Stimulated activated CD8-positive, alpha-beta memory T cell treated with anti-CD3 and anti-CD28 coated beads, Interleukin-4, amount 100 ng/mL, for 24 hours (primary cell): ENCODE measurements at places on chromosomes 7 and 10.
A peak's percentile ranks its signal among the peaks of the same experiment; 100 is the strongest.

- no peak for DNase-seq
Observed at GRCh38 chr10:130233426-130233825, 97.2 kb downstream of the GLRX3 start.

- no peak for DNase-seq
Observed at GRCh38 chr10:86658261-86658741, 4.0 kb downstream of the OPN4 start.

DNA sequence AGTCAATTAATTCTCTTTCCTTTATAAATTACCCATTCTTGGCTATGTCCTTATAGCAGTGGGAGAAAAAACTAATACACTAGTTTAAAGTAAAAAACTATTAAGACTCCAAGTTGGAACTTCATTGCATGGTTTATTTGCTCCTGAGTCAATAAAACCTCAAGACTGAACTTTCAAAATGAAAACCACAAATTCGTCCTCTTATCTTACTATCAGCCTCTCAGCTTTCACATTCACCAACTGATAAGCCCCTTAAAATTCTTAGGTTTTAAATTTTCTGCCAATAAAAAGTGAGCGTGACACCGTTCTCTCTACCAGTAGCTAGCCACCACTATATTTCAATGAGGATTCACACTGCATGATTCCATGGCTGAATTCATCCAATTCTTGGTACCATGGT, 346.4 kb upstream of the NPSR1 start:
- DNase-seq: no peak

DNA sequence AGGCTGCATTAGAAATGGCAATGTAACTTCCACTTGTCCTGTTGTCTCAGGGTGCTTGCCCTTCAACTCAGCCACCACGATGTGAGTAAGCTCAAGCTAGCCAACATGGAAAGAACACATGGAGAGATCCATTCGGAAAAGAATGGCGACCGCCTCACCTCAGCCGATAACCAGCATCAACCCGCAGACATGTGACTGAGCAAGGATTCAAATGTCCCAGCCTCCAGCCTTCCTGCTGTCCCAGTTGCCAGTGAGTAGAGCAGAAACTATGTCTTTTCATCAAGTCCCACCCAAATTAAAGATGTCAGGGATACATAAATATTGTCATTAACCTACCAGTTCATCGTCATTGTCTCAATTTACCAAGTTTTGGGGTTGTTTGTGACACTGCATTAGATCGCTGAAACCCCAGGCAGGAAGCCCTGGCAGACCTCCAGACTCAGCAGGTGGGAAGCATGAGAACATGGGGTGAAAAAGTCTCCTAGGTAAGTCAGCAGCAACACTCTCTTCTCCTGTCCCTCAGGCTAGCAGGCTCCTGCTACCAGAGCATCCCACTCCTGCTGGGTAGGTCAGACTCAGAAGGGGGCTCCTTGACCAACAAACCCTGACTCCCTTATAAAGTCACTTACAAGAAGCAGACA, 67.0 kb downstream of the OSBPL3 start:
- no peak for DNase-seq

DNA sequence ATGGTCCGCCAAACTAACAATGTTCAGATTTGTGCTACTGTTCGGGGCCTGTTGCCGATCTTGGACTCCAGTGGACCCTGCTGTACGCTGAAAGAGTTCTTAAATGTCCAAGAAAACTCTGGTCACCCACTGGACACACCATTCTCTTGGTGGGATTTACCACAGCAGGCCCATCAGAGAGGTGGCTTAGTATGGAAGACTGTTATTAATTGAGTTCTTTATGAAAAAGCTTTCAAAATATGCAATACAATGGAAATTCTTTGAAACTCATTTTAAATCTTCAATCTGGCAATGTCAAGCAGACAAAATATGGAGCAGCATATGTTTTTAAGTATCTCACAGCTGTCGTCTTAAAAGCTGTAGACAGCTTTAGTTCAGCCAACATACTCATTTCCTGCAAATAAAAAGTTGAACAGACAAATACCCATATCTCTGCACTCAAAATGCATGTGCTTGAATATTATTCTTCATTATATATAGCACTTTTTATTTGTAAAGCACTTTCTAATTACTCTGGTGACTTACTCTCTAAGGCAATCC, 37.4 kb upstream of the GRM8 start:
- DNase-seq: no peak

DNA sequence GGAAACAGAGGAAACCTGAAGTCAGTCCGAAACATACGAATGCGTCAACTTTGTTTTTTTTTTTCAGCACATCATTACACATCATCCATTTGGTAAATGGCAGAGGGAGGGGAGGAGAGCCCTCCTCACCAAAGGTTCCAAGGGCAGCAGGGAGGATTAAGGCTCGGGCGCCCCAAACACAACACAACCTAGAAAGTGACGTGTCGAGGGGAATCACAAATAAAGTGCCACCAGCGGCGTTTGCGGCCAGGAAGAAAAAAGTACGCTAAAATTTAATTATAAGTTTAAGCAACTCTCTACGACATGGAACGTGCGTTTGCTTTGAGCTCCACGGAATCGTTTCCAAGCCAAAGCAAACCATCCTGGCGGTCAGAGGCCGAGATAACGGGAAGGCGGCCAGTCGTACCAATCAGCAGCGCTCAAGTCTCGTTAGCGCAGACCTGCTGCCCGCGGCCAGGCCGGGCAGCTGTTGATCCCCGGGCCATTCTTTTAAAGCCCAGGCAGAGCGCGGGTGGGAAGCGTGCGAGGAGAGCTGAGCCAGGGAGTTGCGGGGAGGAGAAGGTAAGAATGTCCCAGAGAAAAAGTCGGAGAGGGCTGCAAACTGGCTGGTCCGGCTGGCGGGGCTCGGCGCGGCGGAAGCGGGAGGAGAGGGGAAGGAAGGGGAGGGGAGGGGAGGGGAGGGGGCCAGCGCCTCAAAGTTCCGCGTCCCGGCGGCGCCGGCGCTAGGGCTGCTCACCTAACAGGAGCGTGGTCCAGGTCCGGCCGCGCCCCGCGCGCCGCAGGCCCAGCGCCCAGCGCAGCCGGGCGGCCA, 719 bp downstream of the DPY19L1 start:
- peak; percentile 23 for DNase-seq

DNA sequence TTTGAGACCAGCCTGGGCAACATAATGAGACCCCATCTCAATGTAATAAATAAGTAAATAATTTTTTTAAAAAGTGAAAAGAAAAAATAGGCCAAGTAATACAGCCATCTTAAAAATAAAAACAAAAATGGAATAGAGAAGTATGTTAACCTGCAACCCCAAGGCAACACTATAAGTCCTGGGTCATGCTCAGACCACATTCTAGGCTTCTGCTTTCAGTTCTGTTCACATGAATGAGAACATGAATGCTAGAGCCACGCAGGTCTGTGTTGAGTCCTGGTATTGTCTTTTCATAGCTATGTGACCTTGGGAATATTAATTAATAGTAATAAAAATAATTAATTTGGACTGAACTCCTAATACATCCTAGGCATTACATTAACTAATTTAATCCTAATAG, 284.0 kb downstream of the AUTS2 start:
- DNase-seq: no peak

DNA sequence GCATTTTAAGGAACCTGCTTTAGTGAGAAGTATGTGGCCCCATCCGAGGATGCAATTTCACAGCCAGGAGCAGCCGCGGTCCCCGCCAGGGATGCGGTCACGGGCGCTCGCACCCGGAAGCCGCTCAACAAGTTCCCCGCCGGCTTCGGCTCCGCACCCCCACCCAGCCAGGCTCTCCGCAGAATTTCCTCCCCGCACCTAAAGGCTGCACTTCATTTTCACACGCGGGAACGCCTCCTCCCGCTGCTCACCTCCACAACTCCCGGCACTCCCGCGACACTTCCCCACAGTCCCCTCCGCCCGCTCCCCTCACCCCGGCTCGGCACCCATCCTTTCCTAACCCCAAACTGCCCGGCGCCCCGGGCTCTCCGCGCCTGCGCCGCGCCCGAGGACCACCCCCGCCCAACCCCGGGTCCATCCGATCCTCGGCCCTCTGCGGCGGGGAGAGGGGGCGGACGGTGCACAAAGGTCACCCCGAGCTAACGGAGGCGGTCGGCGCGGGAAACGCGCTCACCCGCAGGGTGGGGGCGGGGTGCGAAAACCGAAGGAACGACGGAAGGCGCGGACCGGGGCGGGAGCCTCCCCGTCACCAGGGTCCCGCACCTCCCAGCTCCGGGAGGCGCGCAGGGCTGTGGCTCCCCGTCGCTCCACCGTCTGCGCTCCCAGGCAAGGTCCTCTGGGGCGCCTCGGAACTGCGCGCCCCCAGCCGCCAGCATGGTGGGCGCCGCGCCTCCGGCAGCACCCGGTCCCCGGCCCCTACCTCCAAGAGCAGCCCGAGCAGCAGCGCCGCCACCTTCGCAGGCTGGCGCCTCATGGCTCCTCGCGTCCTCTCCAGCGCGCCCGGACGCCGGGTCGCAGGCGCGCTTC, 558 bp downstream of the VOPP1 start:
- DNase-seq: peak; percentile 43

- no peak for DNase-seq
Observed at GRCh38 chr7:44853391-44853790, 5.5 kb upstream of the H2AZ2 start.

DNA sequence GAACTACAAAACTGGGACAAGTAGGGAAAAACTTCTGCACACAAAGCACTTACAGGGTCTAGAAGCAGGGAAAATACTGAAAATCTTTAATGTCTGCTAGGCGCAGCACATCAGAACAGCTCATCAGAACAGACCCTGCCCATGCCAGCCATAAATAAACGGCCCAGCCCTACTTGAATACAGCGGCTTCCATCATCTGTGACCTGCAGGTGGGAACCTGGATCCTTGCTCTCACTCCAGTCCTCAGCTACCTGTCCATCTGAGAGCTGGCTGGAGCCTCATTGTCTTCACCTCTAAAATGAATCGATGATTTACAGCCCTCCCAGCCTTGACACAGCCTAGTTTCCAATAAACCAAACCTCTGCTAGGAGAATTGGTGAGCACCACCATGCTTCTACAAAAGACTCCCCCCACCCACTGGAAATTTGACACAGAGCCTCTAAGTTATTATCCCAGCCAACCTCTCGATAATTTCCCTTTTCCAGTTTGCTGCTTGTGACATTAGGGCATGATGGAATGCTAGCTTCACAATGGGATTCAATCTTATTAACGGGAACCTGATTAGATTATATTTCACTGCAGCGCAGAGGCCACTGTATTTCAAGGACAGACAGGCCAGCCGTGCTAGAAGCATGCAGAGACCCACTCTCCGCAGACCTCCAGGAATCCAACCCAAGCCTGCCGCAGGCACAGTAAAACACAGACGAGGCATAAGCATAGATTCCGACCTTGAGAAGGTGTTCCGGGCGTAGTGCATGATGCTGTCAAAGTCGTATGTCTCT, 61.6 kb upstream of the OPALIN start:
- DNase-seq: no peak

DNA sequence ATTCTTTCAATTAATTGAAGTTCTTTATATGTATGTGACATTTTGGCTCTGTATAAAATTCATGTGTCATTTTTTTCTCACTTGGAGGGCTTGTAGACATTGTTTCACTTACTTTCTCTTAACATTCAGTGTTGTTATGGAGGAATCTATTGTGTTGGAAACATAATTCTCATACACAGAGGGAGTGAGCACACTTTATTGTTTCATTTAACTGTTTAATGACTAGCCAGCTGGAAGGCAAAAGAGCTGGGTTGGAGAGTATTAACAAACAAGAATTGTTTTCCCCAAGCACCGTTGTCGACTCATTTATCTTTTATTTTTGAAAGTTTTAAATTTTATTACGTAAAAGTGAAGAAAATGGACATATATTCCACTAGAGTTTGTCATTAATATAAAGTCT, 98.8 kb downstream of the PTPN20 start:
- DNase-seq: no peak

- DNase-seq: no peak
Observed at GRCh38 chr10:89295597-89295996, 6.2 kb upstream of the IFIT2 start.

DNA sequence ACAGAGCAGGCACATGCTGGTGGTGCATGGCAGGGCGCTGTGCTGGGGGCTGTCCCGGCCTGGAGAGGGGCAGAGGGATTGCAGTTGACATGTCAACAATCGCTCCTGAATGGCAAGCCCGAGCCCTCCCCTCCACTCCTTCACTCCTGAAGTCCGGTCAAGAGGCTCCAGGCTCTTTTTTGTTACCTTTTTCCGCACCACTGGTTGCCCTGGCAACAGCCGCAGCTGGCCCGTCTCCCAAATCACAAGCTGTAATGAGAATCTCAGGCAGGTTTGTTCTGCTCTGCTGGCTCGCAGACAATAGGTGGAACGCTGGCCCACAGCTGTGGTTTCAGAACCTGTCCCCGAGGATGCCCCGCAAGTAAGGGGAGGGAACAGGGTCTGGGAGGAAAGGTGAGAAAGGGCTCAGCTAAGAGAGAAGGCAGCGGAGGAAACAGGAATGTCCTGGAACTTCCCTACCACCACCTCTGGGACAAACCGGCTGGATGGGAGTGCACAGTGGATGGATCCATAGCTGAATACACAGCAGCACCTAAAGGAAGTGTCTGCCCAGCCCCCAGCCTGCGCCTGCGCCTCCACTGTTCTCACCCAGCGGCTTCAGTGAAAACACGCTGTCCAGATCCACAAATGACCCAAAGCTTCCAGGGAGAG, 58.9 kb downstream of the CALML3 start:
- DNase-seq: no peak

DNA sequence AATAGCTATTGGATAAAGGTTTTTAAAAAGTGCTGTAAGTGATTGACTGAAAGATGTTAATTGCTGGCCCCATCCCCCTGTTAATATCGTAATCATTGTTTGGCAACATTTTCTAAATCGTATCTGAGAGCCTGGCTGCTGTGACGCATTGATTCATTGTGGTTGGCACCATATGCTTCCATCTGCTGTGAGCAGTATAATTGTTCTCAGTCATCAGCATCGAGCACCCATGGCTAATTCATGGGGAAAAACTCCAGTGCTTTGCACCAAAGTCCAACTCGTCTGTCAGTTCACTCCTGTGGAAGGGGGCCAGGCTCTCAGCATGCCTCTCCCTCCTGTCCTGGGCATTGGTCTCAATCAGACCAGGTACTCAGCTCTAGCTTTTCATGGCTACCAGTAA, 205.2 kb downstream of the STK31 start:
- no peak for DNase-seq

DNA sequence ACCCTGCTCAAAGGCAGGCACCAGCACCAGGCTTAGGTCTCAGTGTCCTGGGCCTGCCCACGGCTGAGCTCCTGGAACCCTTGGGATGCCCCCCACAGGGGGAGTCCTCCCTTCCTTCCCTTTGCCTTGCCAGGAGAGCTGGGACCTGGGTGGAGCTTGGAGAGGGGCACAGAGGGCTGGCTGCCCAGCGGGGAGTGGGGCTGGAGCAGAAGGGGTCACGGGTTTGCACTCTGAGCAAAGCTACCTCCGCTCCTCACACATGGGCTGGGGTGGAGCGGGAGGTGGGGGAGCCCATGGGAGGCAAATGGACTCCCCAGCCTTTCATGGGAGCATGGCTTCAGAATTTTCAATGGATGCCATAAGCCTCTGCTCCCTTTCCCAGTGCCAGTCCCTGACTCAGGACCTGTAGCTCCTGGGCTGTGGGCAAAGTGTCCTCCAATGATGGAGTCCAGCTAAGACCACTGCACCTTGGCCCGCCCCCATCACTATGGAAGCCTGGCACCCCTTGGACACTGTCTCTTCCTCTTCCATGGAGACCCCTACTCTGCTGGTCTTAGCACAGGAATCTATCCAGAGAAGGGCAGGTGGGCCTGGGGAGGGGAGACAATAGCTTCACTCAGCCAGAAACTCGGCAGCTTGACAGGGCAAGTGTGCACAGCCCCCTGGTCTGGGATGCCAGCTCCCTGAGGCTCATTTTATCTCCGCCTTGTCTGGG, 39.9 kb downstream of the LDB3 start:
- DNase-seq: no peak
